Activated CD8-positive, alpha-beta T cell treated with anti-CD3 and anti-CD28 coated beads, Interleukin-2, amount 10 ng/mL, durations not matched to agents 7 days and 5 days (primary cell): ENCODE measurements at places on chromosomes 5 and 9. TPM values are rescaled to one million over a fixed set of nuclear protein-coding genes. Genes with fewer than 3 reads are reported as not detected.

DNA sequence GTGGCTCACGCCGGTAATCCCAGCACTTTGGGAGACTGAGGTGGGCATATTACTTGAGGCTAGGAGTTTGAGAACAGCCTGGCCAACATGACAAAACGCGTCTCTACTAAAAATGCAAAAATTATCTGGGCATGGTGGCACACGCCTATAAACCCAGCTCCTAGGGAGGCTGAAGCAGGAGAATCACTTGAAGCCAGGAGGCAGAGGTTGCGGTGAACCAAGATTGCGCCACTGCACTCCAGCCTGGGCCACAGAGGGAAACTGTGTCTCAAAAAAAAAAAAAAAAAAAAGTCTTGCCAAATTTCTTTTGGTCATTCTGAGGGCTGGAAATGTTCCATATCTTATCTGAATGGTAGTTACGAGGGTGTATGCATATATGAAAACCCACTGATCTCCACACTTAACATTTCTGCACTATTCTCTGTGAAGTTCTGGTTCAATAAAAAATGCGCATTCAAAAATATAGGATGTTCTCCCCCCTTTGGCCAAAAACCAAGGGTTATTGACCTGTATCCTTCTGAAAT, 13.5 kb upstream of the NIPAL4 start:
- no peak for DNase-seq

- DNase-seq = no peak
Measured at GRCh38 chr5:178398901-178399700, 166.5 kb upstream of the PHYKPL start.

DNA sequence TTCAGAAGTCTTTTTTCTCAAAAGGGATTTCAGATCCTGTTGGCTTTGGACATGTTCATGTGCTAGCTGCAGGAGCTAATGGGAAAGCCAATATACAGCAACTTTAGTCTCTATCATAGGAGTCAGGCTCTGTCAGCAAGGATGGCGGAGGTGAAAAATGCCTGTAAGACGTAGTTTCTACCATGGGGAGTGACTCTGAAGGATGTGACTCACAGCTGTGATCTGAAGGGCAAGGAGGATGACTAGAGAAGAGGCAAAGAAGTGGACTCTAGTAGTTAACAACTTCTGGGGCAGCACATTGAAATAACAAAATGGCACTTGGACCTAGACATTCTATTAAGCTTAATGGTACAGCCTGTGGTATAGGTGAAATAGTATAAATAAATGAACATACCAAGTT, 3.1 kb upstream of the NDUFS4 start:
- no peak for DNase-seq

GRCh38 chr9:124215368-124215910, 42.3 kb upstream of the NEK6 start:
- DNase-seq = no peak

GRCh38 chr9:80030801-80031200, 459.0 kb downstream of the TLE4 start:
- DNase-seq = no peak

- DNase-seq = no peak
Measured at GRCh38 chr5:2256691-2257280, 374.1 kb upstream of the IRX4 start.

DNA sequence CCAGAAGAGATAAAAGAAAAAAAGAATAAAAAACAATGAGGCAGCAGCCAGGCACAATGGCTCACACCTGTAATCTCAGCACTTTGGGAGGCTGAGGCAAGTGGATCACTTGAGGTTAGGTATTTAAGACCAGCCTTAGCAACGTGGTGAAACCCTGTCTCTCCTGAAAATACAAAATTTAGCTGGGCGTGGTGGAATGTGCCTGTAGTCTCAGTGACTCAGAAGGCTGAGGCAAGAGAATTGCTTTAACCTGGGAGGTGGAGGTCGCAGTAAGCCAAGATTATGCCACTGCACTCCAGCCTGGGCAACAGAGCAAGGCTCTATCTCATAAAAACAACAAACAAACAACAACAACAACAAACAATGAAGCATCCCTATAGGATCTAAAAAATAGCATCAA, 121.5 kb downstream of the HMHB1 start:
- DNase-seq = no peak

GRCh38 chr9:93436655-93437407, 14.7 kb upstream of the FAM120A start:
- DNase-seq = no peak

NRG2 gene
- total RNA-seq = not detected

GRXCR2 gene
- total RNA-seq = not detected

GPR21 gene
- 1.1 TPM for total RNA-seq

ITGA2 gene
- 4.3 TPM for total RNA-seq

GDF9 gene
- total RNA-seq = 0.92 TPM
